A549 treated with Mapracorat at 1 μM for 4 hours (cell line): ENCODE measurements at places on chromosomes 2 and 18. TPM values are rescaled to one million over a fixed set of nuclear protein-coding genes. Genes with fewer than 3 reads are reported as not detected.

ZNF396 gene
- total RNA-seq = 0.56 to 1.4 TPM (median 0.82 TPM) in 5 replicates

SERPINB13 gene
- total RNA-seq = not detected in 5 replicates

AFF3 gene
- 0.01 to 0.08 TPM (median 0.08 TPM) in 3 of 5 replicates, not detected in the others for total RNA-seq

ABCG5 gene
- not detected in 5 replicates for total RNA-seq

HRH4 gene
- not detected in 5 replicates for total RNA-seq

PJVK gene
- total RNA-seq = 0.82 to 1.4 TPM (median 0.88 TPM) in 5 replicates

MRPL19 gene
- total RNA-seq = 63.7 to 75.0 TPM (median 67.7 TPM) in 5 replicates

DRC1 gene
- 0.16 to 0.46 TPM (median 0.38 TPM) in 5 replicates for total RNA-seq

EML4 gene
- 23.3 to 27.7 TPM (median 25.8 TPM) in 5 replicates for total RNA-seq

SATB2 gene
- 2.3 to 3.7 TPM (median 2.9 TPM) in 5 replicates for total RNA-seq

IL1R1 gene
- total RNA-seq = 35.9 to 52.2 TPM (median 43.5 TPM) in 5 replicates

SRBD1 gene
- total RNA-seq = 7.3 to 10.6 TPM (median 8.3 TPM) in 5 replicates

IL36A gene
- total RNA-seq = not detected in 5 replicates

MROH2A gene
- 0.12 to 0.26 TPM (median 0.18 TPM) in 4 of 5 replicates, not detected in the other for total RNA-seq

NMUR1 gene
- total RNA-seq = not detected in 5 replicates

CEP68 gene
- 8.8 to 13.4 TPM (median 11.2 TPM) in 5 replicates for total RNA-seq

GBX2 gene
- total RNA-seq = 1.0 to 3.3 TPM (median 3.0 TPM) in 5 replicates

C1QL2 gene
- 0.11 to 0.53 TPM (median 0.31 TPM) in 5 replicates for total RNA-seq

ANKRD39 gene
- total RNA-seq = 19.7 to 22.5 TPM (median 21.5 TPM) in 5 replicates

SLC5A7 gene
- not detected in 5 replicates for total RNA-seq

HS6ST1 gene
- 8.6 to 12.4 TPM (median 11.6 TPM) in 5 replicates for total RNA-seq

ERBB4 gene
- not detected in 5 replicates for total RNA-seq

PDCL3 gene
- total RNA-seq = 32.9 to 49.7 TPM (median 36.1 TPM) in 5 replicates

QPCT gene
- 20.4 to 22.7 TPM (median 21.6 TPM) in 5 replicates for total RNA-seq

ZAP70 gene
- total RNA-seq = 0.27 TPM in 1 of 5 replicates, not detected in the others

ALPG gene
- total RNA-seq = 0.23 to 0.45 TPM (median 0.28 TPM) in 5 replicates

CMPK2 gene
- total RNA-seq = 0.73 to 0.95 TPM (median 0.86 TPM) in 5 replicates

SLC23A3 gene
- total RNA-seq = 0.59 to 1.1 TPM (median 0.86 TPM) in 5 replicates

BOLL gene
- total RNA-seq = not detected in 5 replicates

TMEM17 gene
- 3.6 to 4.8 TPM (median 4.5 TPM) in 5 replicates for total RNA-seq

ANO7 gene
- 1.5 to 2.1 TPM (median 1.8 TPM) in 5 replicates for total RNA-seq

XDH gene
- 1.1 to 1.7 TPM (median 1.1 TPM) in 5 replicates for total RNA-seq

SOX11 gene
- not detected in 5 replicates for total RNA-seq

CXCR4 gene
- 0.21 to 0.76 TPM (median 0.52 TPM) in 5 replicates for total RNA-seq

ASXL3 gene
- total RNA-seq = not detected in 5 replicates

TIMM21 gene
- 51.3 to 65.7 TPM (median 57.4 TPM) in 5 replicates for total RNA-seq
